Esophagus squamous epithelium (tissue), 5 donors: ENCODE measurements at places on chromosomes 11 and 22.
A peak's percentile ranks its signal among the peaks of the same experiment; 100 is the strongest.

DNA sequence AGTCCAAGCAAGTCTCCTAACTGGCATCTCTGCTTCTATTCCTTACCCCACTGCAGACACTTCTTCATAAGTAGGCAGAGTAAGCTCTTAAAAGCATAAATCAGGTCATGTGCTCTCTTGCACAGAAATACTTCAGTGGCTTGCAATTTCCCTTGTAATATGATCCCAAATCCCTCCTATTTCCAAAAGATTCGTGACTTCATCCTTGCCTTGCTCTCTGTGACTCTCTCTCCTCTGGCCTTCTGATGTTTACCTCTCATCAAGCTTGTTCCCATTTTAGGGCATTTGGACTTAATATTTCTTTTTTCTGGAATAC is 37.4 kb upstream of the NCR3LG1 start:
- no peaks in the 10 kb centered on the region for H3K36me3 ChIP-seq
- H3K27ac ChIP-seq, result no peak overlapping the region
- H3K27me3 ChIP-seq, result no peaks in the 10 kb centered on the region
- no peaks in the 10 kb centered on the region for H3K4me1 ChIP-seq
- DNase-seq, result no peak

GRCh38 chr11:47350315-47350714 is 2.2 kb downstream of the MYBPC3 start:
- H3K4me1 ChIP-seq, result peaks cover 3% of the 10 kb centered on the region
- no peaks in the 10 kb centered on the region for H3K27me3 ChIP-seq
- no peak overlapping the region for H3K4me3 ChIP-seq
- H3K27ac ChIP-seq, result no peak overlapping the region

DNA sequence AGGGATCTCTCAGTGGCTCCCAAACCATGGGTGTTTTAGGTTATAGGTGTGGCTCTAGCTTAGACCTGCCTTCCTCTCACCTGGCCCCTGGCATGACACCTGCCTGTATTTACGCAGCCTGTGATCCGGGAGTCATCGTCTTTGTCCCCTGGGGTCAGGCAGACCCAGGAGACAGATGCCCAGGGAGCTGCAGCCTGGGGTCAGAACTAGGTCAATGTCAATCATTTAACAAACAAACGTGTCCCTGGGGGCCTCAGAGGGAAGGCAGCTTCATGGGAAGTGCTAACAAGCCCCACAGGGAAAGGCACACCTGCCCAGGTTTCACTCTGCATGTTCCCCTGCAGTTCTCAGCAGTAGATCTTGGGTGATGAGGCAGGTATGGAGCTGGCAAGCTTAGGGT is 12.0 kb downstream of the BACE1-AS start:
- H3K4me1 ChIP-seq, result peaks cover 11% of the 10 kb centered on the region
- H3K4me3 ChIP-seq, result no peak overlapping the region
- no peaks in the 10 kb centered on the region for H3K27me3 ChIP-seq
- no peak for DNase-seq
- H3K36me3 ChIP-seq, result no peaks in the 10 kb centered on the region

DNA sequence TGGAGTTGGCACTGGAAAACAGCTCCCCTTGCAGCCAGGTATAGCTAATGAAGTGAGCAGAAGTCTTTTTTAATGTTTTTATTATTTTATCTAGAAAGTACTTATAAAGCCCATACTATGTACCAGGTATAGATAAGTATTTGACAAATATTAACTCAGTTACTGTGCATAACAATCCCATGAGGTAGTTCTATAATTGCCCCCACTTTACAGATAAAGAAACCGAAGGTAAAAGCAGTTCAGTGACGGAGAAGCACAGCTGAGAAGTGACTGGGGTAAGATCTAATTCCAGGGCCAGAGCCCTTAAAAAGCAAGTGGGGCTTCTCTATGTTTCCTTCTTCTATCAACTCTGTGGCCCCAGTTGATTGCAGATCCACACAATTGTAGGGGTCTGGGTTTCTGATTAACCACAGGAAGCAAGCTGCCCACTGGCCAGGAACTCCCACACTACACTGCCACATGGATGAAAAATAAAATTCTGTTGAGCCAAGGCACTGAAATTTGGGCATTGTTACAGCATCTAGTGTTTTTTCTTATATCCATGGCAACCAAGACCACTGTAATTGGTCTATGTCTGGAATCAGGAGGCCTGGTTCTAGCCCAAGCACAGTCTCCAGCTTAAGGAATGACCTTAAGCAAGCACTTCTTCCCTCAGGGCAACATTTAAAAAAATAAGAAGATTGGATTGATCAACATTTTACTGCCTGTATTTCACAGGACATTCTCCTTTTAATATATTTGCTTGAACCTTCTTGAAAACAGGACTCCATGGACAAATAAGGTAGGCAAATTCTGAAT is 55.3 kb upstream of the TEAD1 start:
- no peaks in the 10 kb centered on the region for H3K36me3 ChIP-seq
- no peak overlapping the region for H3K4me3 ChIP-seq
- no peaks in the 10 kb centered on the region for H3K27me3 ChIP-seq
- no peaks in the 10 kb centered on the region for H3K4me1 ChIP-seq
- no peak for DNase-seq
- no peak overlapping the region for H3K27ac ChIP-seq

DNA sequence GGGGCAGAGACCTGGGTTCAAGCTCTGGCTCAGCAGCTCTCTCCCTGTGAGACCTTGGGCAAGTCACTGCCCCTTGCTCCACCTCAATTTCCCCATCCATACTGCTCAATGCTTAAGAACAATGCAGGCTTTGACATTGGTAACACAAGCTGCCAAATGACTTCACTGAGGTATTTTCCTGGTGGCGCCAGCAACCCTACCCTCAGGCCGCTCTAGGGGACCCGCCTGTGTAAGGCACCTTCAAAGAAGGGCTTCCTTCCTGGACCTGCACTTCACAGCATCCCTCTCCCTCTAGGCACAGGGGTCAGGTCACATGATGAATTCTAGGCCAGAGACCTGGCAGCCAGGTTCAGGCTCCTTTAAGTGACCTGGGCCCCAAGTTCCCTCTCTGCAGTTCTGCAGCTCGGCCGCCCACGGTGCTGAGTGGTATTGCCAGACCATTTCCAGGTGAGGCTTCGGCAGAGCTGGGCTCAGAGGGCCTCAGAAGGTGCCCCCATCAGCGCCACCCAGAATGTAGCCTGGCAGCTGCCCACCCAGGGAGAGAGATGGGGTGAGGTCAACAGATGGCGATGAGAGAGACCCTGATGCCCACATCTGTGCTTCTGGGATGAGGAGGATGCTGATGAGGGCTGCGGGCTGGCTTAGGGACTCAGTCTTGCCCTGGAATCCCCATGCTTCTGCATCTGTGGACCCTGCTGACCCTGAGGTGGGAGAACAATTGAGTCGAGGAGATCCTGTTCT is 4.5 kb downstream of the WNT11 start:
- DNase-seq, result no peak
- H3K27me3 ChIP-seq, result peaks cover 5% of the 10 kb centered on the region

DNA sequence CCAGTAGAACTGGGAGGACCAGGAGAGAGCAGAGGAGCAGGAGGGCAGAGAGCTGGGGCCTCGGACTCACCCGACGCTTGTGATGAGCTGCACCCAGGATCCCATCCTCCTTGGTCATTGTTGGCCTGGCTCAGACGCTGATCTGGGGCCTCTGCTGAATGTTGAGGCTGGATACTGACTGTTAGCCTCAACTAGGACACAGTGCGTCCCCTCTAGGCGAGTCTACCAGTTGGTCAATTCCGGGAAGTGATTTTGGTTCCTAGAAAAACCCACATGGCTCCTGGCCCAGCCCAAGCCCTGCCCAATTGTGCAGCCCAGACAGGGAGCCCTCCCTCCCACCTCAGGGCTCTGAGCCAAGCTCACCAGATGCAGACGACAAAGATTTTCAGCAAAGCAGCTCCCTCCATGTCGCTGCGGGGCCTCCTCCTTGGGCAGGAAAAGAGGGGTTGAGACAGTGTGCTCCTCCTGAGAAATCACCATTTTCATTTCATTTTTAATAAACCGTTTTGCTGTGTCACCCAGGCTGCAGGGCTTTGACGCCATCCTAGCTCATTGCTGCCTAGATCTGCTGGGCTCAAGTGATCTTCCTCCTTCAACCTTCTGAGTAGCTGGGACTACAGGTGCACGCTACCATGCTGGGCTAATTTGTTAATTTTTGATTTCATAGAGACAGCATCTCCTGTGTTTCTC is at the start of gene APOL4:
Gene APOL4, minus strand, starts transcription at position 180 of the 690 bp plus-strand sequence. Its CDS starts 75 bp downstream, at position 105.
- no peaks in the 10 kb centered on the region for H3K27me3 ChIP-seq
- no peak for DNase-seq
- H3K27ac ChIP-seq, result peak within 1 kb of the TSS; percentile 64
- peaks cover 71% of the 10 kb centered on the region for H3K4me1 ChIP-seq

- H3K27me3 ChIP-seq, result no peaks in the 10 kb centered on the region
- H3K27ac ChIP-seq, result no peak overlapping the region
- H3K4me1 ChIP-seq, result no peaks in the 10 kb centered on the region
Measured at GRCh38 chr22:30005213-30005857, 74.9 kb upstream of the HORMAD2 start.

GRCh38 chr11:56783448-56784041 is 35.0 kb upstream of the OR9G4 start:
- no peaks in the 10 kb centered on the region for H3K36me3 ChIP-seq
- no peak overlapping the region for H3K27ac ChIP-seq
- no peak overlapping the region for H3K4me3 ChIP-seq
- H3K27me3 ChIP-seq, result no peaks in the 10 kb centered on the region

GRCh38 chr11:76159983-76160661 is 46.2 kb downstream of the WNT11 start:
- H3K27me3 ChIP-seq, result no peaks in the 10 kb centered on the region
- no peak overlapping the region for H3K4me3 ChIP-seq
- no peak overlapping the region for H3K27ac ChIP-seq
- no peak for DNase-seq

DNA sequence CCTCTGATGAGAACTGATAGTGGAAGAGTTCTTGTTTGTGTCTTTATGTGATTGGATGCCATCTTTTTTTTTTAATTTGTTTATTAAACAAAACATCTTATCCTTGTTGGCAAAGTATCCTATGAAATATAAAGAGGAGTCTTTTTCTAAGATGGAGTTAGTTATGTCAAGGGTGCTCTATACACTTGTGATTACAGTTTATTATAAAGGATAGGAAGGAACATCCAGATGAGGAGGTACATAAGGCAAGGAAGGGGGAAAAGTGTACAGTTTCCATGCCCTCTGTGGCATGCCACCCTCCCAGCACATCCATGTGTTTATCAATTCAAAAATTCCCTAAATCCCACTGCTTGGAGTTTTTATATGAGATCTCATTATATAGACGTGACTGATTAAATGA is 7.4 kb upstream of the RBMXL2 start:
- no peaks in the 10 kb centered on the region for H3K4me1 ChIP-seq
- DNase-seq, result no peak
- H3K27ac ChIP-seq, result no peak overlapping the region
- H3K27me3 ChIP-seq, result no peaks in the 10 kb centered on the region
- no peak overlapping the region for H3K4me3 ChIP-seq

DNA sequence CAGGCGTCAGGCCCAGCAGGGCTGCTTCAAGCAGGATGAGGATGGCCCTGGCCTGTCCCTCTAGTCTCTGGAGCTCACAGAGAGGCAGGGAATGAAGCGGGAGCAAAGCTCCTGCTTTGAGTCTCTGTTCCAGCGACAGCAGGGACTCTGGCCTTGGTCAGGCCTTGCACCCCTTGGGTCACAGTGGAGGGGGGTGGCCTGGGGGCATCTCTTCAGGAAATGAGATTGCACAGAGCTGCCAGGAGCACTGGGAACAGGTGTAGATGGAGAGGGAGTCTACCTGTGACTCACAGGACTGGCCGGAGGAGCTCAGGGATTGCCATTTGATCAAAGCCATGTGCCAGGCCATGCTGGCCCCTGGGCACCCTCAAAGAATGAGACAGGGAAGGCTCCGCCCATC is 1.6 kb downstream of the ANO1 start:
- H3K36me3 ChIP-seq, result no peaks in the 10 kb centered on the region
- no peak overlapping the region for H3K4me3 ChIP-seq
- H3K4me1 ChIP-seq, result peaks cover 31% of the 10 kb centered on the region
- H3K27ac ChIP-seq, result no peak overlapping the region

DNA sequence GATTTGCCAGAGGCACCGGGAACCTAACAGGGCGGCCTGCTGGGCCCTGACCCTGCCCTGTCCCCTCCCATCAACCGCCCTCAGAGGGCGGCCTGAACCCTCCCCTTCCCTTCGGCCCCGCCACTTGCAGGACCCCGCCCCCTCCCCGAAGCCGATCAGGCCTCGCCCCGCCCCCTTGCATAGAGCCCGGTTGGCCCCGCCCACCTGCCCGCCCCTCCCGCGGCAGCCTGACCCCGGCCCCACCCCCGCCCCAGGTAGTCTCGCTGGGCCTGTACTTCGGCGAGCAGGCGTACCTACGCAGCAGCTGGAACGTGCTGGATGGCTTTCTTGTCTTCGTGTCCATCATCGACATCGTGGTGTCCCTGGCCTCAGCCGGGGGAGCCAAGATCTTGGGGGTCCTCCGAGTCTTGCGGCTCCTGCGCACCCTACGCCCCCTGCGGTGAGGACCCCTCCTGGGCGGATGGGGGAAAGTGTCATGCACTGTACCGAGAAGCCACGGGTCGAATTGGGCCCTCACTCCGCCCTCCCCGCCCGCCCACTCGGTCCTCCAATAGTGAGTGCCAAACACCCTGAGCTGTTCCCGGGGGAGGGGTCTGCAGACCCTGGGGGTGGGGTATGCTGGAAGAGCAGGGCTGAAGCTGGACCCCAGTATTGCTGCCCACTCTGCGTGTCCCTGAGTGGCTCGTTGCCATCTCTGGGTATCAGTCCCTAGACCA is 94.1 kb downstream of the CACNA1I start:
- peaks cover 91% of the 10 kb centered on the region for H3K27me3 ChIP-seq
- no peaks in the 10 kb centered on the region for H3K36me3 ChIP-seq
- H3K27ac ChIP-seq, result no peak overlapping the region
- H3K4me3 ChIP-seq, result peak overlapping the region; percentile 2
- peaks cover 10% of the 10 kb centered on the region for H3K4me1 ChIP-seq

GRCh38 chr11:44573333-44573732 is 7.9 kb downstream of the CD82 start:
- H3K27me3 ChIP-seq, result no peaks in the 10 kb centered on the region
- H3K27ac ChIP-seq, result peak overlapping the region; percentile 88
- no peak overlapping the region for H3K4me3 ChIP-seq

DNA sequence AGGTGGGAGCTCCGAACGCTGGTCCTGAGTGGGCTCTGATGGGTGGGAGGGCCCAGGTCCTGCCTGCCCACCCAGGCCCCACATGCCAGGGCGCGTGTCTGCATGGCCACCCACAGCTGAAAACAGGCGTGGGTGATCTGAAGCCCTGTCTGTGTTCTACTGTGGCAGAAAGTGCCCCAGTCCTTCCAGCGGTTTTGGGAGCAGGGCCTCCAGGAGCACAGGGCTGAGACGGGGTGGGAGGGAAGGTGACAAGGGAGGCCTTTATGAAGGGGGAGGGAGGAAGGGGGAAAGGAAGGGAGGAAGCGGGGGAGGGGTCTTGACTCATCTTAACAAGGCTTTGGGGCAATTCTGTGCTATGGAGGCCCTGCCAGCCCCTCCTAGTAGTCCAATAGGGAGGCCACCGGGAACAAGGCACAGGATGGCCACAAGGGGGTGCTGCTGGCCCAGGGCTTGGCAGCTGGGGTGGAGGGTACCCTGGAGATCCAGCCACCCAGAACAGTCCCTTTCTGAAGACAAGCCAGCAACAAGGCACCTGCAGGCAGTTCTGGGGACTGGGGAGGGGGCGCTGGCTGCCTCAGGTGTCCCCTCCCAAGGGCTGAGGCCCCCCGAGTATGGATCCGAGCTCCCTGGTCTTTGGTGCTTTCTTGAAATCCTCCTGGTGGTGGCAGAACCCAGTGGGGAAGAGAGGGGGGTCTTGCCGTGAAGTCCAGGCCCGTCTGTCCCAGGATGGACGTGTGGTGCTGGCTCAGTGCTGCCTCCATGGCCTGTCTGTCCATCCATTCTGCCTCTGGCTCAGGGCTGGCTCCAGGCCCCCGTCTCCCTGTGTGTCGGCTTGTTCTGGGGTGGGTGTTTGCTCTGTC is 6.3 kb upstream of the FADS3 start:
- no peak overlapping the region for H3K4me3 ChIP-seq
- no peaks in the 10 kb centered on the region for H3K27me3 ChIP-seq
- no peaks in the 10 kb centered on the region for H3K4me1 ChIP-seq
- H3K36me3 ChIP-seq, result no peaks in the 10 kb centered on the region
